ENCODE measurements at places on chromosomes 11 and 22.

DNA sequence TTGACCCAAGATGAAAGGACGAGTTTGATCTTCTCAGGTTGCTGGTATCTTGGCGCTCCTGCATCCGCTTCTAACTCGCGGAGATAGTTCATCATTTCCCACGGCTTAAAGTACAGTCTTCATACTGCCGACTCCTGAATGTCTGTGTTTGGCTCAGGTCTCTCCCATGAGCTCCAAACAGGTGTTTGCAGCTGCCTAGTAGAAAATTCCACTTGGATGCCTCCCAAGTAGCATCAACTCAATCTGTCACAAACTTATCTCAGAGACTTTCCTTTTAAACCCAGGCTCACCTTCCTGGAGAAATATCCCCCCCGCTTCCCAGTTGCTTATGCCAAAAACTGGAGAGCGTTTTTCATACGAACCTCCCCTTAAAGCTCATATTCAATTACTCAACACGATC, 986.5 kb downstream of the TBC1D22A start:
- no peak for DNase-seq

DNA sequence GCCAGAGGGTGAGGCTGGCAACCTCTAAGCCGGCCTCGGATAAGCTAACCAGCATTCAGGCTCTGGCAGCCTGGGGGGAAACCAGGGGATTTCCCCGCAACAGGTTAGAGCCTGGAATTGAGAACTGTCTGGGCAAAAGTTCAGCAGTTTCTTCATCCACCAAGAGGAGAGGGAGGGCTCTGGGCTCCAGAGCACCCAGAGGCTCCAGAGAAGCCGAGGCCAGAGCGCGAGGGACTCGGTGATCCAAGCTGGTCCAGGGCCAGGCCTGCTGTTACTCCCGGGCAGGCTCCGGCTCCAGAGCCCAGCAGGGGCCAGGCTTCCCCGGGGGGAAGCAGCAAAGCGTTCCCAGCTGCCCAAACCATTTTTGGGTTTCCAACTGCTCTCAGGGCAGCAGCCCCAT, 13.3 kb upstream of the SH3BP1 start:
- no peak for DNase-seq

GRCh38 chr22:40002935-40003715, 8.4 kb downstream of the FAM83F start:
- DNase-seq = no peak

DNA sequence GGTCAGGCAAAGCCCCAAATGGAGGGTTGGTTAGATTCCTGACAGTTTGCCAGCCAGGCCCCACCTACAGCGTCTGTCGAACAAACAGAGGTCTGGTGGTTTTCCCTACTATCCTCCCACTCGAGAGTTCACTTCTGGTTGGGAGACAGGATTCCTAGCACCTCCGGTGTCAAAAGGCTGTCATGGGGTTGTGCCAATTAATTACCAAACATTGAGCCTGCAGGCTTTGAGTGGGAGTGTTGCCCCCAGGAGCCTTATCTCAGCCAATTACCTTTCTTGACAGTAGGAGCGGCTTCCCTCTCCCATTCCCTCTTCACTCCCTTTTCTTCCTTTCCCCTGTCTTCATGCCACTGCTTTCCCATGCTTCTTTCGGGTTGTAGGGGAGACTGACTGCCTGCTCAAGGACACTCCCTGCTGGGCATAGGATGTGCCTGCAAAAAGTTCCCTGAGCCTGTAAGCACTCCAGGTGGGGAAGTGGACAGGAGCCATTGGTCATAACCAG, 4.7 kb upstream of the TTC36 start:
- DNase-seq = no peak

GRCh38 chr11:13939961-13940906, 22.3 kb upstream of the SPON1 start:
- no peak for DNase-seq

DNA sequence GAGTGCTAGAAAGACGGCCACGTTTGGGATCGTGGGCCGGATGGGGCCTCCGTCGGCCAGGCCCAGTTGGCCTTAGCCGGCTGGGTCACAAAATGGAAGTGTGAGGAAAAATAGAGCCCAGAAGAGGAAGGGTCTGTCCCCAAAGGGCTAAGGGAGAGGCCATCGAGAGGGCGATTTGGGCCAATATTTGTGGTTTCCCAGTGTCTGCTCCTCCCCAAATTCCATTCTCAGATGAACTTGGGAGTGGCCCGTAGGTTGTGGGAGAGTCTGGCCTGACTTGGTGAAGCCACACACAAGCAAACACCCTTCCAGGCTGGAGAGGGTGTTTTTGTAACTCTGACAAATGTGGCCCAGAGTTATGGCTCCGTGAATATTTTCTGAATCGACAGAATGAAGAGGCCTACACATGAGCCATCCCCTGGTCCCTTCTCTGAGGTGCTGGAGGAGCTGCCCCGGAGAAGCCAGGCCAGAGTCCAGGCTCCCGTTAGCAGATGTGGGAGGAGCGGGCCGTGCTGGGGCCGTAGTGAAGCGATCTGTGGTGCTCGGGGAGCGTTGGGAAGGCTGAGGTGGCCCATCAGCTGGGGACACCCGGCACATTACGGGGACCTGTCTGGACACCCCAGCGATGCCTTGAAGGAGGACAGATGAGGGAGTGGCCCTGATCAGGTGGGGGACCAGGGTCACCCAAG, 73.5 kb upstream of the PPARA start:
- DNase-seq = no peak

DNA sequence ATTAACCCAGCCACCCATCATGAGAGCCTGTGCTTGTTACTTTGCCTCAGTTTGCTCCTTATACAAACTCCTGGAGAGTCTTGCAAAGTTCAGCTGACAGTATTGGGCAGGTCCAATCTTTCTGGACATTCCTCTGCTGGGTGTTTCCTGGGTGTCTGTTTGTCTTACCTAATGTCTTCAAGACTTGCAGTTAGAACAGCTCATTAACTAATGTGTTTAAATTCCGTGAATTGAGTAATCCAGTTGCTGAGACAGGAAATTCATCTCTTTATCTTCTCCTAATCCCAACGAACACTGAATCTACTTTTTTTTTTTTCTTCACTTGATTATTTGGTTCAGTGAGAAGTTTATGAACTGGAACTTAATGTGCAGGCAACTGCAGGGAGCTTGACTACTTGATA, 20.6 kb downstream of the BCO2 start:
- no peak for DNase-seq

- no peak for DNase-seq
Measured at GRCh38 chr11:114257621-114258558, 38.3 kb upstream of the NNMT start.

DNA sequence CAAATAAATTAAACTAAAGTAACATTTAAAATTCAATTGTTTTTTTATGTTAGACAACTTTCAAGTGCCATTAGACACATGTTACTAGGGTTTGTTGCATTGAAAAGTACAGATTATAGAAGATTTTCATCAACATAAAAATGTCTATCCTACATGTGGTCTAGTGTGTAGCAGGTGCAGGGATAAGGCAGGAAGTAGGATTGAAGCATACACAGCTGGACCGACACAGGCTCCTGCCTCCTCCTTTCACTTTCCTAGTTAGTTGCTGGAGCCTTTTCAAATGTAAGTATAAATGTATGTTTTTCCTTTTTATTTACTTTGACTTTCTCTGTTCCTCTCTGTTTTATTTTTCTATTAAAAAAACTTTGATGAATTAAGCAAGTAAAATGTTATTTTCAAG, 246.9 kb upstream of the LUZP2 start:
- no peak for DNase-seq

- DNase-seq = no peak
Measured at GRCh38 chr11:2774173-2775082, 74.6 kb upstream of the KCNQ1OT1 start.

DNA sequence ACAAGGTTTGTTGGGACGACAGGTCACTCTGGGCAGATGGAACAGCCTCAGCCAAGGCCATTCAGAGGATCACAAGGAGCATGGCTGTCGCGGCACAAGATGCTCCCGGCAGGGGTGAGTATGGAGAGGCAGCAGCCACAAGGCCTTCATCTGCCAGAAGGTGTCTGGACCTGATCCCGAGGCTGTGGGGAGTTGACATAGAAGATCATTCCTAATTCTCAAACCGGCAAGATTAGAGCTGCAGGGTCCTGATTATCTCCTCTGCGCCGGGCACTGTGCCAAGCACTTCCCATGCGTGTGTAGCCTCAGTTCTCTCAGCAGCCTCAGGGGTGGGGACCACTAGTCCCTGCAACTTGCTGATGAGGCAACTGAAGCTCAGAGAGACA, 32.3 kb upstream of the RFPL3 start:
- no peak for DNase-seq

- DNase-seq = no peak
Measured at GRCh38 chr11:70641369-70641768, 243.0 kb downstream of the CTTN start.

GRCh38 chr11:106228996-106229395, 151.5 kb downstream of the AASDHPPT start:
- no peak for DNase-seq

GRCh38 chr11:73218106-73218829, at the start of gene P2RY2:
Gene P2RY2 (plus strand): TSS chr11:73218281. CDS start chr11:73234160, 15,879 bp downstream.
- peak; percentile 48 for DNase-seq

Measured in activated CD4-positive, alpha-beta T cell treated with anti-CD3 and anti-CD28 coated beads, Interleukin-2, Interleukin-6, amounts not matched to agents 100 ng/mL and 50 ng/mL, durations not matched to agents 16 hours and 8 hours (primary cell).